ENCODE measurements at places on chromosomes 2 and 18.

DNA sequence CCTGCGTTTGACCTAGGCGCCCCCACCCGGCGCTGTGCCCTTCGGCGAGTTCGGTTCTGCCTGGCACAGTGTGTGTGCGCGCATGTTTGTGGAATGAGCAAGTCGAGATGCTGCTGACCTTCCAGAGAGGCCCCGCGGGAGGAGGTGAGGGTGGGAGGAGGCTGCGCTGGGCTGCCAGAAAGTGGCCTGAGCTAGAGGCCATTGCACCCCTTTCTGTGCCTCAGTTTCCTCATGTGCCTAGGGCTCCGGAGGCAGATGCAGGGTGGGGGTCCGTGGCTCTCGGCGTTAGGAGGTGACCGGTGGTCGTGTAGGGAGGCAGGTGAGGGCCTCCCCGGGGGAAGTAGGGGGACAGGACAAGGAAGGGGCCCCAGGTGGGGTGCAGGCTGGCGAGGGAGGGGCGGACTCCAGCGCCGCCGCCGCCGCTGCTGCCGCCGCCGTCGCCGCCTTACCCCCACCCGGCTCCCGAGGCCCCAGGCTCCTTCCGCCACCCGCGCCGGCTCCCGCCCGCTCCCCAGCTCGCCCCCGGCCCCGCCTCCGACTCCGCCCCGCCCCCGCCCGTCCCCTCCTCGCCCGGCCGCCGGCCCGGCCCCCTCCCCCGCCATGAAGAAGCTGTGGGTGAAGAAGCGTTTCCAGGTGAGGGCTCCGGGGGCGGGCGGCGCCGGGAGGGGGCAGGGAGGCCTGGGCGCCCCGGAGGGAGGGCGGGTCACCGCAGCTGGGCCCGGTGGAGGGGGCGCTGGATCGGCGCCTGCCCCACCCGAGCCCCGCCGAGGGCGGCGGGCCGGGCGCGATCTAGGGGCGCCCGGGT is 7.0 kb downstream of the SPEG start:
- peak; percentile 66 for DNase-seq

DNA sequence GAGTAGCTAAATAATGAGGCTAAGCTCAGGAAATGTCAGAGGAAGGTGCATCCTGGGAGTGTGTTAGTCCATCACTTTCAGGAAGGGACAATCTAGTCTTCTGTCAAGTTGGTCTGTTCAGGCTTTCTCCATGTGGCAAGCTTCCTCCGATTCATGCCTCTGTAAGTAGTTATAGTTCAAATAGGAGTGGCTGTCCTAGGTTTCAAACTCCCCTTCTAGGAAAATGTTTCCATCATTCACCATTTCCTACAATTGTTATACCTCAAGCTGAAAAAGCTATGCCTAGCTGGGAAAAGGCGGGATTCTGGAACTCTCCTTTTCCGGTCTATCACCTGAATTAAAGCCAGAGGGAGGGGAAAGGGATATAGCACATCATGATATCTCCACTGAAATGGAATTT is 287.7 kb upstream of the ZSWIM2 start:
- DNase-seq = no peak

- peak; percentile 84 for DNase-seq
These were observed at the start of gene DTNB for GRCh38 chr2:25673300-25674076. Gene DTNB (minus strand): TSS chr2:25673577. CDS start chr2:25652660, 20,917 bp downstream.

- no peak for DNase-seq
These were observed 162.9 kb downstream of the CNTNAP5 start for GRCh38 chr2:124187948-124188347.

DNA sequence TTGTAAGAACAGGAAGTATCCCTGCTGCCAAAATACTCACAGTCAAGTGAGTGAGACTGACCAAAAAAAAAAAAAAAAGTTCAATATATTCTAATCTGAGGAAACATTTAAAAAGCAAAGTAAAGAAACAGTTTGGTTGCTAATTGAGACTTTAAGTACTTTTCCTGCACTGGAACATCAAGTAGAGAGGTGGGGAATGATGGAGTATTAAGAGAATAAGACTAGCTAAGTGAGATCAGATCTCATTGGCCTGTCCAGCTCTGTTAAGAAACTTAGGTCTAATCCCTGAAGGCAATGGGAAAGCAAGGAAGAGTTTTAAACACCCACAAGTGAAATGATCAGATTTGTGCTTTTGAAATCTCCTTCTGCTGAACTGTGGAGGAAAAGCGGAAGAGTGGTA is 27.8 kb upstream of the MAP4K3 start:
- DNase-seq = no peak

Measured in CD4-positive, alpha-beta T cell treated with Interleukin-21 for 1 hour (primary cell).